Activated T-helper 9 cell treated with anti-CD3 and anti-CD28 coated beads, Interleukin-2, amount 50 U/mL, for 16 hours (primary cell): ENCODE measurements at places on chromosomes 3 and 15.

DNA sequence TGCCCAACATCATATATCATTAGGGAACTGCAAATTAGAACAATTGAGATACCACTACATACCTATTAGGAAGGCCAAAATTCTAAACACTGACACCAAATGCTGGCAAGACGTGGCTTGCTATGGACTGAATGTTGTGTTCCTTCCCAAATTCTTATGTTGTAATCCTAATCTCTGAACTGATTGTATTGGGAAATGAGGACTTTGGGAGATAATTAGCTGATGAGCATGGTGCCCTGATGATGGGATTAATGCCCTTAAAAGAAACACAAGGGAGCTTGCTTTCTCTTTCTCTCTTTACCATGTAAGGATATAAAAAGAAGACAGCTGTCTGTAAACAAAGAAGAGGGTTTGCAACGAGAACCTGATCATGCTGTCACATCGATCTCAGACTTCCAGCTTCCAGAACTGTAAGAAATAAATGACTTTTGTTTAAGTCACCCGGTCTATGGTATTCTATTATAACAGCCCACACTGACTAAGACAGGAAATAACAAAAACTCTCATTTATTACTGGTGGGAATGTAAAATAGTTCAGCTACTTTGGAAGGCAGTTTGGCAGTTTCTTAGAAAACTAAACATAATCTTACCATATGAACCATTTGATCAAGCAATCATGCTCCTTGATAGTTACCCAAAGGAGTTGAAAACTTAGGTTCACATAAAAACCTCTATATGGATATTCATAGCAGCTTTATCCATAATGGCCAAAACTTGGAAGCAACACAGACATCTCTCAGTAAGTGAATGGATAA lies 458.3 kb upstream of the CBLB start:
- no peak for DNase-seq

DNA sequence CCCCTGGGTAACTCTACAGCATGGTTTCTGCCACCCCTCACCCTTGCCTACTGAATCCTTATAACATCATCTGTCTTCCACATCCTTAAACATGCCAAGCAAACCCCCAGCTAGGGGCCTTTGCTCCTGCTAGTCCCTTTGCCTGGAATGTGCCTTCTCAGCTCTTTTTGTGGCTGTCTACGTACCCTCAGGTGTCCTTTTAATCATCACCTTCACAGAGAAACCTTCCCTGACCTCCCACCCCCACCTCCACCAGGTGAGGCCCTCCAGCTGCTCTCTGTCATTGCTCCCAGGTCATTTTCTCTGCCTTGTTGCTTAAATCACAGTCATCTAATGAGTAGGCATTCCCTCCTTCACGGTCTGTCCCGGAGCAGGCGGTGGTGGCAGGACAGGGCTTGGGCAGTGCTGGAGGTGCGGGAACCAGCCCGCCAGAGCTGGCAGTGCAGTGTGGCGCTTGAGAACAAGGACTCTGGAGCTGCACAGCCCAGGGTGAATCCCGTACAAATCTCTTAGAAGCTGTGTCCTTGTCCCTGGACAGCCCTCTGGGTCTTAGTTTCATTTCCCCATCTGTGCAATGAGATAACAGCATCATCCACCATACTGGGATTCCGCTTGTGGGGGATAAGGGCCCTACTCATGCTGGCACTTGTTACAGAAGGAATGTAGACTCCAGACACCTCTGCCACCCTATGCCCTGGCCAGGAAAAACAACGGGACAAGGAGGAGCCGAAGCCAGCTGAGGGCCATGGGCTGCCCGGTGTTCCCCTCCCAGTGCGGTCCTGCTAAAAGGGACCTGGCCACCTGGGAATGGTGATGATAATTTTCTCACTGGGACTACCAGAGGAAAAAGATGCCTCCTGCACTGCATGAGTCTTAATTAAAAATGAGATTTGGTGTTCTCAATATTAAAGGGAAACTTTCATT lies 52.1 kb upstream of the IQSEC1 start:
- DNase-seq: no peak

- no peak for DNase-seq
Measured at GRCh38 chr3:159787178-159787574, 201.5 kb upstream of the IL12A start.

- DNase-seq: no peak
Measured at GRCh38 chr3:167742338-167742737, 6.8 kb downstream of the SERPINI1 start.

DNA sequence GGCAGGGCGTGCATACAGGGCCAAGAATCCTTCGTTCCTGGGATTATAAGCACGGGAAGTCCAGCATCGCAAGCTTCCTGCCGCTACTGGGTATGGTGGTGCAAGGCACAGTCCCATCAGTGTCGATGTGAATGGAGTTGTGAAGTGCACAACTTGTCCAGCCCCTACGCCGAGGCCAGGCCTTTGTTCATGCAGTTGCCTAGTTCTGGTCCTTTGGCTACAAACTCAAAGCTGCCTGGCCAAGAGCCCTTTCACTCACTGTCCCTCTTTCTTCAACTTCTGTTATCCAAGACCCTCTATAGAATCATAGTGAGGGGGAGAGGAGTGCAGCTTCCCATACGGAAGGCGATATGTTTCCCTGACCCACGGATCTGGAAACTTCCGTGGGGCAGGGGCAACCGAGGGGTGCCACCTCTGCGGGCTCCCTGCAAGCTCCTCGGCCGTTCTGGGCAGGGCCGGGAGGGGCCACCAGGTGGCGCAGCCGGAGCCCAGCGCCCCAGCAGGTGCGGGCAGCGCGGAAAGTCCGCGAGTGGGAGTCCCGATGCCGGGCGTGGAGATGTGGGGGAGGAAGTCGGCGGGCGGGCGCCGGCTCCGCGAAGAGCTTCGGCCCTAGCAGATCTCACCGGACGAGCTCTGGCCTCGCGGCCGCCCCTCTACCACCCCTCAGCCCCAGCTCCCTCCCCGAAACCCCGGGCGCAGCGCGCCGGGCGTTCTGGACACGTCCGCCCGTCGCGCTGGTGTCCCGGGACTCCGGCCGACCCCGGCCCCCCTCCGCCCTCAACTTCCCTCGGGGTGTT lies 693 bp downstream of the RASGRP1 start:
- peak; percentile 87 for DNase-seq

DNA sequence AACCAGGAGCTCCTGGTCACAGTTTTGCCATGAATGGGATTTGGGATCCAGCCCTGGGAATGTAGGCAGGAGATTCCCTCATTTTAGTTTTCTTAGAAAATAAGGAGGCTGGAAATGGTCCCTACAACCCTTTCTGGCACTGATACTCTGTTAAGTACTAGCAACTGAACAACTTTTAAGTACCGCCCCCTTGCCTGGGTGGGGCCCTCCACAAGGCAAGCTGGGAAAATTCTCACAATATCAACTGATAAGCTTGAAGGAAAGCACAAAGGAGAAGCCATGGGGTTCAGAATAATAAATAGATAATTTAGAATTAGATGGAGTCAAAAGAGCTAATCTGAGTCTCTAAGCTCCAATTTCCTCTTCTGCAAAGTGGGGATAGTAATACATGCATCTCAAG lies 4.2 kb upstream of the DGKG start:
- DNase-seq: no peak

DNA sequence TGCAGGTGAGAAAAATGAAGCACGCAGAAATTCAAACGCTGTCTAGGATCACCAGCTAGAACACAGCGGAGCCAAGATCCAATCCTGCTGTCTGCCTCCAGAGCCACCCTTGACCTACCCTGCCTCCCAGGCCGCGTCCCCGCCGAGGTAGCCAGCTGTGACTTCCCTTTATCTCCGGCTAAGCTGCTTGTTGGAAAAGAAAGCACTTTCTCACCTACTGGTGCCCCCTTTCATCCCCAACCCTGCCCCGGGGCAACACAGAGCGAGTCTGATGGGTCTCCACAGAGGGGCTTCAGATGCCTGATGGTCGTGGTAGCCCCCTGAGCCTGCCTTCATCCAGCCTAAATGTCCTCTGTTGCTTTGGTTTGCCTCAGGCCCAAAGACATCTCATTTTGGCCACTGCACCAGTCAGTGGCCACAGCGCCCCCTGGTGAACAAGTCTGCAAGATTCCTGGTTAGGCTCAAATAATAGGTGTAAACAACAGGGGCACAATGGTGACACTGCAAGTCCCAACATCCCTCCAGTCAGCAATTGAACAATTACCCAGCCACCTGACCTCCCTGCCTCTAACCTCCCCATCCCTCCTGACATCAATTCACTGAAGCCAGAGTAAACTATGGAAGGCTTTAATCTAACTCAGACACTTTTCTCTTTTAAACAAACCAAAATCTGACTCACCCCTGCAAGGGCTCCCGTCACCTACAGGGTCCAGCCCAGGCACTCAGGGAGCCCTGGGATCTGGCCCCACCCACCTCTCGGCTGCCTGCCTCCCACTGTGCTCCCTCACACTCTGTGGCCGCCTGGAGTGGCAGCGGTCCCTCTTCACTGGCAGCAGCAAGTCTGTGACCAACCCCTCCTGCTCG lies 27.3 kb upstream of the BCL2L10 start:
- DNase-seq: peak; percentile 35

DNA sequence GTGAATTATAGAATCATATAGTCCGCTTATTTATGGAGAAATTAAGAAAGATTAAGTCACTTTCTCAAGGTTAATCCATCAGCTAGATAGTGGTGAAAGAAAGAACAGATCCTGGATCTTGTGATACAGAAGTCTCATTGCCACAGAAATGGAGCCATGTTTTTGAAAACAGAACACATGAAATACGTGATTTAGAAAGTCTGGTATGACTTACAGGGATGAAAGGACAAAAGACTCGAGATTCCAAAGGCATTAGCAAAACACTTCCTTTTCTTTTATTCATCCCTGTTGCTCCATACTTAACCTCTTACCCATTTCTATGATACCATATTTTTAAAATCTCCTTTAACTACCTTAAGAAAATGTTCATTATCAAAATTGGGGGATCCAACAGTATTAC lies 40.0 kb upstream of the TEX9 start:
- no peak for DNase-seq

DNA sequence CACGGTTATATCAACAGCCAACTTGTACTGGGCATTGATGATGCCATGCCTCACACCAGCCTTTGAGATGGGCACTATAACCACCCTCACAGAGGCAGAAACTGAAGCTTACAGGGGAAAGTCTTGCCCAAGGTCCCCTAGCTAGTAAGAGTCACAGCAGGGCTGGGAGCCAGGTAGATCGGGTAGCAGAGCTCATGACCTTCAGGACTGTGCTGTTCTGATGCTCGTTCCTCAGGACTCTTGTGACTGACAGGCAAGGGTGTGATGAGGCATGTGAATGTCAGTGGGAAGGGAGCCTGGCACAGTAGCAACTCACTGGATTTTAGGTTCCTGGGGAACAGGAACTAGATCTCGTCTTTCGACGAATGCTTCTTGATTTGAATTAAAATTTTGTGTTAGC lies 65.7 kb downstream of the RLBP1 start:
- DNase-seq: no peak

GRCh38 chr3:123682302-123682701 lies 97.4 kb upstream of the HACD2 start:
- no peak for DNase-seq

DNA sequence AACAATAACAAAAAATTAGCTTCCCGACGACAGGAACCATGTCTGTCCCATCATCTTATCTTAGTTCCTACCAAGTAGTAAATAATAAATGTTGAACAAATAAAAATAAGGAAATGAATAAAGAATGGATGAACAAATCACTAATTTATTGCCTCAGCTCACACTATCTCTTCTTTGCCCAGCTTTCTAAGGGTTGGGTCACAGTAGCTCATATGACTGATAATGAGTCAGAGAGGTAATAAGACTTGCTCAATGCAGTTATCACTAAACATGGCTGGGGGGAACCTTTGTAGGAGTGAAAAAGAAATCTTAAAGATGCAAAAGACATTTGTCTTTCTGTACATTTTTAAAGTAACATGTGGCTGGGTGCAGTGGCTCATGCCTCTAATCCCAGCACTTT lies 182.2 kb downstream of the WDR76 start:
- no peak for DNase-seq

DNA sequence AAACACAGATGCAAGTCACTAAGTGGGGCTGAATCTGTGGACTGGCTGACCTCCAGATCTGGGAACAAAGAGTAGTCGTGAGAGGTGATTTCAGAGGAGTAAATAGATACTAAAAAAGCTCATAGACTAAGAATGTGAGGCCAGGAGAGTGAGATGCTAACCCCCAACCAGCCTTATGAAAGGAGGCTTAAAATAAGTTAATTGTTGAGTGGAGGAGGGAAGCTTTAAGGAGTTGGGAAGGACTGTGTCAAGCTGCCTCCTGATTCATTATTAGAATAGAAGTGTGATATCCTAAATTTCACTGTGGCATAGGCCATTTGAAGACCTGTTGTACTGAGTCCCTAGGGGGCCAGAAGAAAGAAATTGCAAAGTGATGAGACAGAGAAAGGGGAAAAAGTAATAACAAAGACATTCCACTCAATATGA lies 107.6 kb downstream of the RBPMS2 start:
- no peak for DNase-seq

- no peak for DNase-seq
Measured at GRCh38 chr3:1456781-1457311, 364.0 kb downstream of the CNTN6 start.

GRCh38 chr3:24359645-24360462 lies 134.8 kb downstream of the THRB start:
- no peak for DNase-seq

DNA sequence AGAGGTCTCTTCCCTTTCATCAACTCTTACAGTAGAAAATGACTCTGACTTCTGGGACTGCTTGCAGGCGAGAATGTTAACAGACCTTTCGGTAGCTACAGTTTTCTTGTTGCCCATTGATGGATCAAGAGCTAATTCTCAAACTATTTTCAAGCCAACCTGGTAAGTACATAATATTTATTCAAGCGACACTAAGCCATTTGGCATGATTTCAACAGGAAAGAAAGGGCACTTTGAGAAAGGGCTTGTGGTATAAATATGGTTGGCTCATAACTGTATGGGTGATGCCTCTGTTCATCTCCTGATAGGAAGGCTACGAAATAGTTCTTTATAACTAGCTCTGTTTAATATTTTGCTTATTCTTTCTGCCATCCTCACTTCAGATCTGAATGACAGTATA lies 196.2 kb upstream of the CNTN4 start:
- no peak for DNase-seq

GRCh38 chr3:107988460-107989175 lies 102.2 kb downstream of the CD47 start:
- no peak for DNase-seq

GRCh38 chr3:45100981-45101407 lies 45.2 kb downstream of the CDCP1 start:
- DNase-seq: no peak

DNA sequence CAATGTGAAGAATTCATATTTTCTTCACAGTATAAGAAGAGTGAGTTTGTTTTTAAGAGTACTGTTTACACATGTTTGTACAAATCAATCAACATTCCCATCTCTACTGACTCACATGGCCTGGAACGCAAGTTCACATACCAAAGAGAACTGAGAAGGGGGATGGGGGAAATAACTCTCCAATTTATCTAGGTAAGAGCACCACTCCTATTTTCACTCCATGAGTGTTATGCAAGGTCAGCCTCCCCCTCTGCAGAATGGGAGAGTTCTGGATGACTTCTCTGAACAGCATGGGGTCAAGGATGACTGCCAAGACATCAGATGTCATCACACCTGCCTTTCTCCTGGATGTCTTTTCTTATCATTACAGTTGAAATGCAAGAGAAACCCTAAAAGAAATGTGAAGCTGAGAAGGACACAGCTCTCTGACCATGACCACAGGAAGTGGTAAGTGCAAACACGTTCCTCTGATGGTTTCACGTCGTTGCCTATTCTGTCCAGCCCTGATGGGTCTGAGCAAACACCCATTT lies 95.2 kb downstream of the SEMA6D start:
- DNase-seq: no peak

- DNase-seq: no peak
Measured at GRCh38 chr3:126514161-126514560, 3.4 kb downstream of the UROC1 start.
